ENCODE measurements at places on chromosomes 5 and 9.

DNA sequence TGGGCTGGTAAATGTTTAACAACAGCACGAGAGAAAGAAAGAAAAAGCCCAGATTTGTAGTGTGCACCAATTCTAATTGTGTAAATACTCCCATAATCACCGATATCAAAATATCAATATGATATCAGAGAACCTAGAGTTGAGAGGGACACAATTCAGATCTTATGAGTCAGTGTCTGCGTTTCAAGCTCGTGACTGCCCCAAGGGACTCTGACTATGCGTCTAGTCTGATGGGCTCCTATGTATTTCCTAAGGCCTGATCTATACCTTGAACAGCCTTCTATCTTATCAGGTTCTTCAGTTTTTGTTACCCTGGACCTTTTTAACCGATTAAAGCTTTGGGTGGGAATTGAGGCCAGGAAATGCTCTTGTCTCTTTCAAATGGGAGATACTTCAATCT is 243.0 kb upstream of the SLC24A2 start:
- DNase-seq = no peak

DNA sequence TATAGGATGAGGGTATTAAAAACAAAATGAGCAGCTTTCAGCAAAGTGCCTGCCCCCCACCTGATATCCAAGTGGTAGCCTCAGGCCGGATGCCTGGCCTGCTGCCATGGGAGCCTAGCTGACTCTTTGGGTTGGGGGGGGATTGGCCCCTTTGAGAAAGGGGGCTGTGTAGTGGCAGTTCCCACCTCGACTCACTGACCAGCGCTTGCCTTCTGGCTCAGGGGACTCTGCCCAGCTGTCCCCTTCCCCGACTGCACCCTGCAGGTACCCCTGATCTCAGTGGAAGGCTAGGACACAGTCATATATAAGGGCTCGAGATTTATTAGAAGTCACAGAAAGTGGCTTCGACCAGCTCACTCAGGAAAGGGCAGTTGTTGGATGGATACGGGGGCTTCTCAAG is 1.5 kb upstream of the NEUROG1 start:
- no peak for DNase-seq

- no peak for DNase-seq
These were observed 60.0 kb upstream of the IRX1 start for GRCh38 chr5:3535414-3536211.

- DNase-seq = peak; percentile 51
These were observed 8.7 kb upstream of the GFRA3 start for GRCh38 chr5:138282920-138283742.

DNA sequence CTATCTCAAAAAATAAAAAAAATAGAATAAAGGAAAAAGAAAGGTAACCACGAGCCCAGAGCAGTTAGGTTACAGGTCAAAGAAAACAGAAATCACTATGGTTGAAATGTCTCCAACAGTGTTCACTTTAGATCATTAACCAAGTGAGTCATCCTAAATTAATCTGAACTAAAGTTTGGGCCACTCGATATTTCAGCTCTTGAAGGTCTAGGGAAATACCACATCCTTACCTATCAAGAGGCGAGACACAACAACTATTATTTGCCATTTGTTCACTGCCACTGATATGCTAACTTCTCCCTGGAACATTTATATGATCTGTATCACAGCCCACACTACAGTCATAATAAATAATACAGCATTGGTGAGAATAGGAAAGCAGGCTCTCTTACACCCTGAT is 111.3 kb upstream of the NR5A1 start:
- no peak for DNase-seq

DNA sequence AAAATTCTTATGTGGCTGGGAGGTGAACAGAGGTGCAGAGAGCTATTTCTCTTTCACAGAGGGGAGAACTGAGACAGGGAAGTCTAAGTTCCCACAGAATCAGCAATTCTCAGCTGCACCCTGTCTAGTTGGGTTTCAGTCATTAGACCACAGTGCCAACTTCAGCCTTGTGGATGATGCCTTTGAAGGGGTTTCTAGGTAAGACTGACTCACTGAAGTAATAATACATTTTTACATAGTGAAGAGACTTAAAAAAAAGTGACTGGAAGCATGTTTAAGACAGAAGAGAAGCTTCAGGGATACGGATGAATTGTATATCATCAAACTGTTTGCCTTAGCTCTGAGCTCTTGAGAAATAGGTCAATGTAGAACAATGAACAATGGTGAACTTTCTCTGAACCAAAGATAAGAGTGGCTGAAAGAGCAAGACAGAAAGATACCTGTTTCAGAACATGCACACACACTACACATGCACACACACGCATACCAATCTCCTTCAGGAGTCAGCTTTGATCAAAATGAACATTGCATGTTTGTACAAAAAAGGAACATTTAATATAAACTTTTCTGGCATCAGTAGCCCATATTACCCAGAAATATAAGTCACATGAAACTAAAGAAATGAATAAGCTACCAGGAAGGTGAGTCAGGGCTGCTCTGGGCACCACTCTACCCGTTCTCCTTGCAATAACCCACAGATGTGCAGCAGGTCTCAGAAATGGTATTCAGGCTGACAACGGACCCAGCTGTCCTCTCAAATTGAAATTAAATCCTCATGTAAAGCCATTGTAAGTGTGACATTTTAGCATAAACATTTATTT is 12.6 kb upstream of the FYB1 start:
- DNase-seq = peak; percentile 75

DNA sequence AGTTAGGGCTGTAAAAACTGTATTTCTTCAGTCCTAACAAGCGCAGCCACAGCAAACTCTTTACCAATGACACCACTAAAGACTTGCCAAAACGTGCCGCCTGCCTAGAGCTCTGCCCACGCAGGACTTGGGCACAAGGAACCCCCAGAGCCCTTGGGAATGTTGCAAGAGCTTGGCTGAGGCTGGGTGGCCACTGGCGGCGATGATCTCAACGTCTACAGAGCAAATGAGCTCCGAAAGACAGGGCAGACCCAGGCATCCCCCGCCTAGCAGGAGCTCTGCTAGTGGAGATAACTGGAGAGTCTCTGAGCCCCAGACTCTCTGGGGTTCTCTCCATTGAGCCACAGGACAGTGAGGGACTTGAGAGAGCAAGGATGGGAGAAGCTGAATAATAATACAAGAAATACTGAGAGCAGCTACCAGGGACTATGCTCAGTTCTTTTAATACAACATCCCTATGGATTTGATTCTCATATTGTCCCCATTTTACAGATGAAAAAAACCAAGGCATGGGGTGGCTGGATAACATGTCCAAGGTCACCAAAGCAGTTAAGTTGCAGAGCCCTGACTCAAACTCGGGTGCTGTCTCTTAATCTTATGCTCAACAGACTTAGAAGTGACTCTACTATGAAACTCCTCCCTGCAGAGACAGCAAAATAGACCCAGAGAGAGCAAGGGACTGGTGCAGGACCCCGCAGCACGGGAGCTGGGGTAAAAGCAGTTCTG is 32.5 kb downstream of the SHB start:
- peak; percentile 58 for DNase-seq

Data from foreskin keratinocyte (primary cell).